ENCODE measurements at places on chromosomes 4 and X.
A peak's percentile ranks its signal among the peaks of the same experiment; 100 is the strongest.

GRCh38 chr4:61451935-61452334 is 251.8 kb downstream of the ADGRL3 start:
- no peak for DNase-seq

DNA sequence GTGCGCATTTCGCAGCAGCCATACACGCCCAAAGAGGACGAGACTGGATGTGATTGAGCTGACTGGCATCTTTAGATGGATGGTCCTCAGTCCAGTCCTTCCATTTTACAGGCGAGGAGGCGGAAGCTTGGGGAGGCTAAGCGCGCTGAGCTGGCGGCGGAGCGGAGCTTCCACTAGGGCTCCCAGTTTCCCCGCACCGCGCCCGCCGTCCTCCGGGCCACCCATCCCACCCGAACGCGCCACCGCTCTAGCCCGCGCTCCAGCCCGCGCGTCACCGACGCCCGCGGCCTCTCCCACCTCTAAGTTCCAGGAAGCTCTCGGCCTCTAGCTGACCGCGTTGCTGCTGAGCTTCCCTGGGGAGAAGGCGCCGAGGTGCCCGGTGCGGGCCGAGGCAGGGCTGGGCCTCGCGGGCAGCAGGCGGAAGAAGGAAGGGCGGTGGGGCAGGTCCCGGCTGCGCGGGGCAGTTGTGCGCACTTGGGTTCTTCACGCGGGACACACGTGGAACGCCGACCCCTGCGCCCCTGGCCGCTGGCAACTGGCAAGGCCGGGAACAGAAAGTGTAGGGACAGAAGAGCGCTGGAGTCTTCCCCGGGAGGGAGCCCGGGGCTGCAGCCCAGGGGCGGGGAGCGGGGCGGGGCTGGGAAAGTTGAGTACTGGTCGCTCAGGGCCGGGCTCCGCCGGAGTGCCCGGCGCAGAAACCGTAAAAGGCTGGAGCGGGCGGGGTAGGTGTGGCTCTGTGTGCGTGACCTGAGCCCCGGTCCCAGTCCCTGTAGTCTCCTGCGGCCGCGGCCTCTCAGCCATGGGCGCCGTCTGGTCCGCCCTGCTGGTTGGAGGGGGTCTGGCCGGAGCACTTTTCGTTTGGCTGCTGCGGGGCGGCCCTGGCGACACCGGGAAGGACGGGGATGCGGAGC is at the start of gene STBD1:
Gene STBD1 (plus strand): TSS at position 763 of the 911 bp plus-strand sequence. CDS start 37 bp downstream, at position 800.
- DNase-seq, result peak; percentile 45

DNA sequence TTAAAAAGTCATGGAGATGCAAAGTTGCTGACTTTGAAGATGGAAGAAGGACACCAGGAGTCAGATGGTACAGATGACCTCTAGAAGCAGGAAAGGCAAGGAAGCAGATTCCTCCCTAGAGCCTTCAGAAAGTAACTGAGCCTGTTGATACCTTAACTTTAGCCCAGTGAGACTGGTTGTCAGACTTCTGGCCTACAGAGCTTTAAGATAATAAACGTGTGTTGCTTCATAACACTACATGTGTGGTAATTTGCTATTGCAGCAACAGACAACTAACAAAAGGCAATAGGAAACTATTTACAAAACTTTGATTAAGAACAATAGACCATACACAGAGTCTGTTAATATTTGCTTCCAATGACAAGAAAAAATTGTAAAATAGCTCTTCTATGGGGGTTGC is 102.0 kb upstream of the USP38 start:
- DNase-seq, result no peak

DNA sequence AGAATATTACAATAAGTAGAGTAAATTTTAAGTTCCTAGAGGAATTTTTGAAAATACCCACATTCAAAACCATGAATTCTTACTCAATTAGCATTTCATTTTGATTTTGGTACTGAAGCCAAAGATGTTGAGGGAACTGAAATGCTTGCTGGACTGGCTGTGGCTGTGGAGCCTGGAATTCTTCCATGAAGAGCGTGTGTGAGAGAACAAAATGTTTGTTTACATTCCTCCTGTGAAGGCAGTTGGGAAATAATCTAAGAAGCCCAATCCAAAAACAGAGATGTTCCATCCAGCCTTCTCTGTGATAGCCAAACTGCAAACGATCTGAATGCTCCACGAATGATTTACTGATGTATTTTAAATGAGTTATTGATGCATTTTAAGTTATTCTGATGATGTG is 3.8 kb upstream of the ADH1B start:
- DNase-seq, result no peak

DNA sequence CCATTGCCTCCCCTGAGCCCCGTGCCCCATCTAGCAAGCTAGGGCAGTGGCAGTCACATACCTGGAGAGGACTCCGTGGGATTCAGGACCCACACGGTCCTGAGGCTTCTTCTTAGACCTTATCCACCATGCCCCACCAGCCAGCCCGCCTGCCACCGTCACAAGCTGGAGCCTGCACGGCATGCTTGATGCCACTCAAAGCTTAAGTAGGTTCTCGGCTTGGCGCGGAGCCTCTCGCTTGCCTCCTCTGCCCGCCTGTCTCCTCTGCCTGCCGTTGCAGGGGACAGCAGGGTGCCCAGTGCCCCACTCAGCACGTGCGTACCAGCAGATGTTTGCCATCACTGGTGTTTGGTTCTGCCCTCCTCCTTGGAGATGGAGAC is 14.1 kb downstream of the PSAPL1 start:
- no peak for DNase-seq

DNA sequence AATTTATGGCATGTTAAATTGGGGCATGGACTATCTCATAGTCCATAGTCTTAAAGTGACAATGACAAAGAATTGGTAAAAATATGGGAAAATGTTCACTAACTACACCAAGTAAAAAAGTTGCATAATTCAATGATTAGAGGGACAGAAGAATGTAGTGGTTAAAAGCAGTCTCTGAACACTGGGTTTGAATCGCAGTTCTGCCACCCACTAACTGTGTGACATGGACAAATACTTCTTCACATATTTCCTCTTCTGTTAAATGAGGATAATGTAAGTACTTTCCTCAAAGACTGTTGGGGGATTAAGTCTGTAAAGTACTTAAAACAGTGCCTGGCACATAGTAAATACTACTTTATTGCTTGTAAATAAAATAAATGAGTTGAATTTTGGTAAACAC is 15.3 kb downstream of the COQ2 start:
- DNase-seq, result no peak

- DNase-seq, result no peak
Observed at GRCh38 chr4:76717431-76717830, 180.5 kb downstream of the SOWAHB start.

- peak; percentile 26 for DNase-seq
Observed at GRCh38 chrX:140764401-140764919, 54.9 kb downstream of the LINC00632 start.

GRCh38 chr4:24488399-24489164 is 95.8 kb downstream of the DHX15 start:
- peak; percentile 62 for DNase-seq

DNA sequence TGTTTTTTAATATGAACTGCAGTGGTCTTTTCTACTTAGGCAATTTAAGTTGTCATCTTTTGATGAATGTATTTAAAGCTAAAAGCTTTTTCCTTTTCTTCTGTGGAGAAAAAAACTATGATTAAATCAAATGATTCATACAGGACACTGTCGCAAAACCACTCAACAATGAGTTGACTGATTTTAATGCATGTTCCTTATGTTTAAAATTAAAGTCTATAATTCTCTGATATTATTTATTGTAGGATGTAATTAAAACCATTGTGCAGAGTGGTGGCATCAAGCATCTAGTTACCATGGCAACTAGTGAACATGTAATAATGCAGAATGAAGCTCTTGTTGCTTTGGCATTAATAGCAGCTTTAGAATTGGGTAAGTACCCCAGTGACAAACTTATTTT is 172.5 kb downstream of the RAP1GDS1 start:
- no peak for DNase-seq

- no peak for DNase-seq
Observed at GRCh38 chrX:16739574-16739973, 20.2 kb downstream of the SYAP1 start.

DNA sequence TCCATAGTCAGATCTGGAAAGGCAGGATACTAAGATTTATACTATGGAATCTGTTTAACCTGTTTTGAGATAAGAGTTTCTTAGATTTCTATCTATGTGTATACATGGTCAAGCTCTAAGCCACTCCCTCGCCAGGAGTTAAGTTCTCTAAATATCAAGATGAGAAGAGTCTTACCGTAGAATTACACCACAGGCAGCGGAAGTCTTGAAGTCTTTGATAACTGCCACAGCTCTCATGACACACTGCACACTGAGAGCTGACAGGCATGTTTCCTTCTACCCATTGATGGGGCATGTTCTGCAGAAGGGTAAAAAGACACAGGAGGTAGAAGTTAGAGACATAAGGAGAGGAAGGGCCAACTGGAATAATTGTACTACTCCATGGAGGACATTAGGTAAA is 67.7 kb downstream of the DGKK start:
- DNase-seq, result no peak

GRCh38 chr4:54495641-54496040 is 162.1 kb upstream of the KIT start:
- no peak for DNase-seq

DNA sequence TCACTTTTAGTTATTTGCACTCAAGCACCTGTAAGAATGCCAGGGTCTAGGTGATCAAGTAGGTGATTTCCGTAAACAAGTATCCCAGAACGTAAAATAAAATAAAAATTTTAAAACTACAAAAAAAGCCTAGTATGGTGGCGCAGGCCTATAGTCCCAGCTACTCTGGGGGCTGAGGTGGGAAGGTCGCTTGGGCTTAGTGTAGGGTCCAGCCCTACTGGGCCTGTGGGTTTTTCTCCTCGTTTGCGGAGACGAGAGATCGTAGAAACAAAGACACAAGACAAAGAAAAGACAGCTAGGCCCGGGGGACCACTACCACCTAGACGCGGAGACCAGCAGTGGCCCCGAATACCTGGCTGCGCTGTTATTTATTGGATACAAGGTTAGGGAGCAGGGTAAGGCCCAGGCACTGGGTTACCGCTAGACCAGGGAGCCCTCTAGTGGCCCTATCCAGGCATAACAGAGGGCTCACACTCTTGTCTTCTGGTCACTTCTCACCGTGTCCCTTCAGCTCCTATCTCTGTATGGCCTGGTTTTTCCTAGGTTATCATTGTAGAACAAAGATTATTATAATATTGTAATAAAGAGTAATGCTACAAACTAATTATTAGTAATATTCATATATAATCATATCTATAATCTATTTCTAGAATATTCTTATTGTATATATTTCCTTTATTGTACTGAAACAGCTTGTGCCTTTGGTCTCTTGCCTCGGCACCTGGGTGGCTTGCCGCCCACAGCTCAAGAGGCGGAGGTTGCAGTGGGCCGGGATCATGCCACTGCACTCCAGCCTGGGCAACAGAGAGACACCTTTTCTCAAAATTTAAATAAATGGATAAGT is 38.4 kb downstream of the SAGE1 start:
- no peak for DNase-seq

DNA sequence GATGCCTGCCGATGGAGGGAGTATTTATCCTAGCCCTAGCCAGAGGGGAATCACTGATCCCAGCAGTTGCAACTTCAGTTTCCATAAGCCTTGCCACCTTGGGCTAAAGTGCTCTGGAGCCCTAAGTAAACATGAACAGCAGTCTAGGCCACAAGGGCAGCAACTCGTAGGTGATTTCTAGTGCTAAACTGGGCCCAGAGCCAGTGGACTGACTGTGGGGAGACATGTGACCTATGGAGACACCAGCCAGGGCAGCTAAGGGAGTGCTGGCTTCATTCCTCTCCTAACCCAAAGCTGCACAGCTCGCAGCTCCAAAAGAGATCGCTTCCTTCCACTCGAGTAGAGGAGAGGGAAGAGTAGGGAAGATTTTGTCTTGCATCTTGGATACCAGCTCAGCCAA is 120.8 kb upstream of the MAGEA10 start:
- no peak for DNase-seq

DNA sequence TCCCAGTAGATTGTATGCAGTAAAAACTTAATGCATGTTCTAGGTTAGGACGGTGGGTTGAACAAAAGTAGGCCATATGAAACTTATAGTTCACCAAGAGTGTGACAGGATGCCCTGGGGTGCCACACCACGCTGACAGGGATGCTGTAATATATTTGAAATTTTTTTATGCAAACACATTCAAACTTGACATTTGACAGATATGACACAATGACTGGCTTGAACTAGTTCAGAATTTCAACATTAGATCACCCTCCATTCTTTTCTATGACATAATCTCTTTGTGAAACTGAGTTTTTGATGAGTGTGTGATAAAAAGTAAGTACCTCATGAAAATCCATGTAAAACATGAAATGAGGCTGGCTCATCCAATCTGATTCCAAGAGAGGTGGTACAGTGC is 198.4 kb downstream of the PALLD start:
- DNase-seq, result no peak

GRCh38 chr4:176038789-176039188 is 26.9 kb upstream of the WDR17 start:
- no peak for DNase-seq

DNA sequence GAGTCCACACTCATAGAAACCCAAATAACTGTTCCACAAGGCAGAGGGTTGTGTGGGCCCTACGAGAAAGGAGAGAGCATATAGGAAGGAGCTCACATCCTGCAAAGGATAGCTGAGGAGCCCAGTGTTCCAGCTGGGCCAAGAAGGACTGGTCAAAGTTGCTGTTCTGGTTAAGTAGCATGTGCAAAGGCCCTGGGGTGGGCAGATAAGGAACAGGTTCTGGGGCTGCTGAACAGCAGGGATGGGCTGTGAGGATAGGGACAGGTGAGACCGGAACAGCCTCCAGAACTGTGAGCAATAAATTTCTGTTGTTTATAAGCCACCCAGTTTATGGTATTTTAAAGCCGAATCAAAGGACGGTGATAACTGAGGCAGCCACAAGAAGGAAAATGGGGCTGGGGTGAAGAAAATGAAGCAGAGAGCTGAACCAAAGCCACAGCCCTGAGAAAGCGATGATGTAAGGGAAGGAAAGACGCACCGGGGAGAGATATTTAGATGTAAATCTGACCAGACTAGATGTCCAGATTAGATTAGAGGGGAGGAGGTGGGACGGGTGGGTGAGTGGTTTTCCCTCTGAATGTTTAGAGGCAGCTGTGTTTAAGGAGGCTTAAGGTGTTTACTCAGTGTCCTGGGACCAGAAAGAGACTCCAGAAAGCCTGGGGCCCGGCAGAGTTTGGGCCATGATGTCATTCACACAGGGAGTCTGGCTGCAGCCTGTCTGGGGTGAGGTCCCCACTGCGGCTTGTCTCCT is 180.8 kb upstream of the BCOR start:
- DNase-seq, result no peak

- no peak for DNase-seq
Observed at GRCh38 chr4:110096405-110096804, 102.0 kb downstream of the ELOVL6 start.

- DNase-seq, result no peak
Observed at GRCh38 chrX:9913146-9913433, 54.1 kb upstream of the CLDN34 start.

DNA sequence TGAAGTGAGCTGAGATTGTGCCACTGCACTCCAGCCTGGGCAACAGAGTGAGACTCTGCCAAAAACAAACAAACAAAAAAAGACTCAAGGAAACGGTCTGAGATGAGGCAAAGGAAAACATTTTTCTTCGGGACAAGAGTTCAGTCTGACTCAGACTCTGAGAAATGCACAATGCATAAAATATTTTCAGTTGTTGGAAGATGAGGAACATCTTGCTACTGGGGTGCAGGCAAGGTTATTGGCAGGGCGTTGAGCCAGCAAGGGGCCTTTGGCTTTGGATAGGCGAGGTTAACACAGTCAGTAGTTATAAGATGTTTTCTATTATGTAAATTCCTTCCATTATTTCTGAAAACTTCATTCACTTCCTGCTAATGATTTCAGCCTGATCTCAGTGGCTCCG is 96.1 kb upstream of the VCX start:
- DNase-seq, result no peak

Measured in H54 (cell line).